ENCODE measurements at places on chromosomes 11 and 22.

DNA sequence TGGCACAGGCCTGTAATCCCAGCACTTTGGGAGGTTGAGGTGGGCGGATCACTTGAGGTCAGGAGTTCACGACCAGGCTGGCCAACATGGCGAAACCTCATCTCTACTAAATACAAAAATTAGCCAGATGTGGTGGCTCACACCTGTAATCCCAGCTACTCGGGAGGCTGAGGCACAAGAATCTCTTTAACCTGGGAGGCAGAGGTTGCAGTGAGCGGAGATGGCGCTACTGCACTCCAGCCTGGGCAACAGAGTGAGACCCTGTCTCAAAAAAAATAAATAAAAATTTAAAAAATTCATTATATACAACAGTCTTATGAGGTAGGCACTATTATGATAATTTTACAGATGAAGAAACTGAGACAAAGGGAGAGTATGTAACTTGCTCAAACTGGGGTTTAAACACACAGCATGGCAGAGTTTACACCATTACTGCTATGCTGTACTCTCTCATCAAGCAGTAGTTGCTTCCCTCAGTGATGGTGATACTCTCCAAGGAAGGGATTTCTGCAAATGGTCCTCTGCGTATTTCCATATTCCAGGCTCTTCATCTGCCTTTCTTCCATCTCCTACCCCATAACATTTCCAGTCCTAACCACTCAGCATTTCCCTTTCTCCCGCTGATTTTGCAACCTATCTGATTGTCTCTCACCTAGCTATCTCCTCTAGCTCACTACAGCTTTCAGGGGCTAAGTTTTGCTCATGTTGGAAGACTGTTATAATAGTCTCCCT is 95.3 kb downstream of the CCDC83 start:
- no peaks in the 10 kb centered on the region for H3K36me3 ChIP-seq
- no peaks in the 10 kb centered on the region for H3K27me3 ChIP-seq
- H3K4me3 ChIP-seq, result no peak overlapping the region
- no peak for DNase-seq
- peaks cover 27% of the 10 kb centered on the region for H3K4me1 ChIP-seq
- no peak overlapping the region for H3K27ac ChIP-seq

GRCh38 chr22:43228330-43228729 is 41.4 kb upstream of the TTLL12 start:
- H3K4me1 ChIP-seq, result no peaks in the 10 kb centered on the region
- H3K36me3 ChIP-seq, result no peaks in the 10 kb centered on the region
- H3K27me3 ChIP-seq, result no peaks in the 10 kb centered on the region
- no peak for DNase-seq

DNA sequence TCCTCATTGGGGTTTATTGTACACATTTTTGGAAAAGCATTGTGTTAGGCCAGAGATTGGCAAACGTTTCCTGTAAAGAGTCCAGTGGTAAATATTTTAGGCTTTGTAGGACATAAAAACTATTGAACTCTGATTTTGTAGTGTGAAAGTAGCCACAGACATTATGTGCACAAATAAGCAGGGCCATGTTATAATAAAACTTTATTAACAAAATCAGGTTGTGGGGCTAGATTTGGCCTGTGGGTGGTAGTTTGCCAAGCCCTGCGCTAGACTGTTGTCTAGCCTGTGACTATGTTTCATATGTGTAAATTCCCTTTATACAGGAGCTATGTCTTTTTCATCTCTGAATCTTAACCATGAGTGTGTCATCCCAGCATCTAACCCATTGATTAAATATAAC is 104.1 kb downstream of the FBXO7 start:
- H3K4me3 ChIP-seq, result no peak overlapping the region
- H3K4me1 ChIP-seq, result no peaks in the 10 kb centered on the region
- no peaks in the 10 kb centered on the region for H3K36me3 ChIP-seq

- no peaks in the 10 kb centered on the region for H3K36me3 ChIP-seq
- no peaks in the 10 kb centered on the region for H3K4me1 ChIP-seq
- H3K27me3 ChIP-seq, result no peaks in the 10 kb centered on the region
- DNase-seq, result no peak
Measured at GRCh38 chr11:75542088-75542438, 16.3 kb upstream of the GDPD5 start.
